ENCODE measurements at places on chromosomes 6 and 20. TPM values are rescaled to one million over a fixed set of nuclear protein-coding genes. Genes with fewer than 3 reads are reported as not detected.

Gene COX4I2
- total RNA-seq, result not detected

Gene ISM1
- total RNA-seq, result not detected

Gene TMEM181
- 11.9 TPM for total RNA-seq

Gene RWDD2A
- total RNA-seq, result 4.4 TPM

Gene EYS
- total RNA-seq, result not detected

Gene JAG1
- total RNA-seq, result 1.7 TPM

Gene MAN1A1
- 78.9 TPM for total RNA-seq

Gene ECI2
- 45.8 TPM for total RNA-seq

Gene BPI
- not detected for total RNA-seq

Gene CST1
- not detected for total RNA-seq

Gene USP49
- total RNA-seq, result 17.8 TPM

Gene RAB44
- not detected for total RNA-seq

Gene DUSP22
- 171 TPM for total RNA-seq

Gene TMEM244
- not detected for total RNA-seq

Gene IP6K3
- total RNA-seq, result not detected

Gene TFAP2C
- not detected for total RNA-seq

Gene CGA
- total RNA-seq, result not detected
